ENCODE measurements at places on chromosomes 2 and 18.

GRCh38 chr2:149152469-149152953 lies 114.0 kb downstream of the LYPD6B start:
- DNase-seq: no peak

- DNase-seq: no peak
Measured at GRCh38 chr2:84631047-84631446, 114.7 kb downstream of the DNAH6 start.

- no peak for DNase-seq
Measured at GRCh38 chr2:54428108-54428831, 27.9 kb upstream of the SPTBN1 start.

GRCh38 chr2:138742441-138743057 lies 37.6 kb downstream of the NXPH2 start:
- no peak for DNase-seq

- DNase-seq: peak; percentile 64
Measured at GRCh38 chr18:48161191-48161910, 230.9 kb upstream of the SMAD2 start.

- DNase-seq: no peak
Measured at GRCh38 chr2:10688921-10689807, 611 bp downstream of the NOL10 start.

- DNase-seq: no peak
Measured at GRCh38 chr2:46335391-46336282, 38.4 kb downstream of the EPAS1 start.

DNA sequence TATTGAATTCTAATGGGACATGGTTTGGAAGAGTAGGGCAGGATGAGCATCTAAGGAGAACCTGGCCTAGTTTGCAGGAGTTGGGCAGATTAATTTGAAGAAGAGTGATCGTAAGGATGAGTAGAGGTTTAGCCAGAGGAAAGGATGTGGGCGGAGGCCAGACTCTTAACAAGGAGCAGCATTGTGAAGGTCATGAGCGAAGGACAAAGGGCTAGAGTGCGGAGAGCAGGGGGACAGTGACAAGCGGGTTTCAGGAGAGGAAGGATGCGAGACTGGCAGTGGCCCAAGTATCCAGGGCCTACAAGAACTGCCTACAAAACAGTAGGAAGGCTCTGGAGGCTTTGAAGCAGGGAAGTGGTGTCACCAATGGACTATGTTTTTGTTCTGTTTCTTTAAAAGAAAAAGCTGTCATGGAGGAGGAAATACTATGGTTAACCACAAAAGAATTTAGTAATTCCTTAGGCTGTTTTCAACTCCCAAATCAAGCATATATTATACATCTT lies 20.1 kb downstream of the SLC66A3 start:
- no peak for DNase-seq

DNA sequence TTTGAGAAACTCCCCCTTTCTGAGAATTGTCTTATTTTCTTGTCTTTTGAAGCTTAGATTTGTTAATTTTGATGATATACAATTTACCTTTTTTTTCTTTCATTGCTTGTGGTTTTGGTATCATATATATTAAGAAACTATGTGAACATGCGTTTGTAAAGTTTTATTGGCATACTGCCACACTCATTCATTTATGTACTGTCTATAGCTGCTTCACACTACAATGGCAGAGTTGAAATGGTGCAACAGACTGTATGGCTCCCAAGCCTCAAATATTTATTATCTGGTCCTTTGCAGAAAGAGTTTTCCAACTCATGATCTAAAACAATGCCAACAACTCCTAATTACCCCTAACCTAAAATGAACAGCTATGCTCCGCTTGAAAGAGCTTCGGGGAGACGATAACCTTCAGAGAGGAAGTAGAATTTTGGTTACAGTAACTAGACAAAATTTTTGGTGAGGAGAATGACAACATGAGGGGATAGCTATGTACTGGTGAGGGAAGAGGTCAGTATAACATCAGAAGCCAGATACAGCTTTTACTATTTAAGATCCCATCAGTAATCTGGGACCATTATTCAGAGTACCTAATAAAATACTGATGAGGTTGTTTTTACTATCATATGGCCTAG lies 16.1 kb downstream of the PPP3R1 start:
- no peak for DNase-seq

DNA sequence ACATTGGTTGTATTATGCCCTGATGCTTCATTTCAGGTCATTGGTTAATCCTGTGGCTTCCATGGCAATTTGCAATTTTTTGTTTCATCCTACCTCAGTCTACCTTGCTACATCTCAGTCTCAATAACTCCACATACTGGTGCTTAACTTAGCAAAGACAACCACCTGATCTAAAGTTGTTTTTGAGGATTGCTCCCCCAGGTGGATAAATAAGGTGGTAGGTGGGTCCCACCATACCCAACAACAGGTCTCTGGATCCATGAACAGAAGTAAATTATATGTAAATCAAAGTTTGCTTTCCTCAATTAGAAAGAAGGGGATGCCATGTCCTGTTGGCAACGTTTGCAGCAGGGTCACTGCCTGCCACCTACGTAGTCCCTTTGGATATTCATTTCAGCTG lies 7.0 kb downstream of the XIRP2 start:
- no peak for DNase-seq

- DNase-seq: peak; percentile 21
Measured at GRCh38 chr2:129923265-129924091, 56.0 kb upstream of the RAB6C start.

GRCh38 chr18:78773303-78773755 lies 206.3 kb upstream of the SALL3 start:
- DNase-seq: no peak

GRCh38 chr2:191169456-191170300 lies 18.9 kb upstream of the STAT4 start:
- DNase-seq: no peak

DNA sequence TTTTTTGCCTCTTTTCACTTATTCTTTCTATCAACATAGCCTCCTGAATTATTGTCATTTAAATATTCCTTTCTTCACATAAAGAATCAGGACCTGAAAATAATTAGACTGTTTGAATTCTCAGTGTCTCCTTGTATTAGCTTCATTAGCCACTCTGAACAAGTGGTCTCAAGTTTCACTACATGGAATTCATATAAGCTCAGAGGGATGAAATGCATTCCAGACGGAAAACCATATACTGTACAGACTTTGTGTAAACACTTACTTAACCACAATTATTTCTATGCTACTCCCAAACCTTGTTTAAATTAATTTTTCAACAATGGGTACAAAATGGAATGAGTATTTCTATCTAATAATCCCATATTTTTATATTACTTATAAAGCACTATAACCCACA lies 53.4 kb downstream of the CHN1 start:
- no peak for DNase-seq

DNA sequence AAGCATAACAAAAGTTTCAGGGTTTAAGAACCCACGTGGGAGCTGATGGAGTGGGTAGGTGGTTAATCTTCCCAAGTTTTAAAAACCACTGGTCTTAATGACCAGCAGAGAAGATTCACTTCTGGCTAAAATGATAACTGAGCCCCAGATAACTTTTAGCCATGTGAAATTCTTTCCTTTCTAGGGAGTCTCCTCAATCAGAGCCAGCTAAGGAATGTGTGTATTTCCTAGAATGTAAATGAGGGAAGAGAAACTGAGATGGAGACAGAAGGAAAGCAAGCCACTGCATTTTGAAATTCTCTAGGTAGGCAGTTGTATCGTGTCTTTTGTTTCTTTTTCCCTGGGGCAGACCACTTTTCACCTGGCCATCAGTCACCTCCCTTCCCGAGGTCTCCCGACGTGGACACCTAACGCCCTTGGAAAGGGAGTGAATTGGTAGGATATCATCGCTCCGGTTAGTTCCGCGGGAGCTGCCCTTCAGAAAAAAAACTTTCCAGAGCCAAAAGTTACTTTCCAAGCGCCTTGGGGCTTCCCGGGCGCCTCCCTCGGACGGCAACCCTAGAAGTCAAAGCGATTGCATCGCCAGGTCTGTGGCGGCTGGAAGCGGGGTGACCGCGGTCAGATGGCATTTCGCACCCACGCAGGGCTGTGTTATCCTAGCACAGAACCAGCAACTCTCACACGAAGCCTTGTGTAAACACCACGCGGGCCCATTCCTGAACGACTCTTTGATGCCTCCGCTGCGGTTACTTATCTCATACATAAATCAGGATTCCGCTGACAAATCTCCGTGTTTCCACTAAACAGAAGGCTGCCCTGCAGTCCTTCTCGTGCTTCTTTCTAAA lies 1.3 kb downstream of the COLEC12 start:
- no peak for DNase-seq

GRCh38 chr2:104476075-104476474 lies 377.8 kb upstream of the POU3F3 start:
- no peak for DNase-seq

DNA sequence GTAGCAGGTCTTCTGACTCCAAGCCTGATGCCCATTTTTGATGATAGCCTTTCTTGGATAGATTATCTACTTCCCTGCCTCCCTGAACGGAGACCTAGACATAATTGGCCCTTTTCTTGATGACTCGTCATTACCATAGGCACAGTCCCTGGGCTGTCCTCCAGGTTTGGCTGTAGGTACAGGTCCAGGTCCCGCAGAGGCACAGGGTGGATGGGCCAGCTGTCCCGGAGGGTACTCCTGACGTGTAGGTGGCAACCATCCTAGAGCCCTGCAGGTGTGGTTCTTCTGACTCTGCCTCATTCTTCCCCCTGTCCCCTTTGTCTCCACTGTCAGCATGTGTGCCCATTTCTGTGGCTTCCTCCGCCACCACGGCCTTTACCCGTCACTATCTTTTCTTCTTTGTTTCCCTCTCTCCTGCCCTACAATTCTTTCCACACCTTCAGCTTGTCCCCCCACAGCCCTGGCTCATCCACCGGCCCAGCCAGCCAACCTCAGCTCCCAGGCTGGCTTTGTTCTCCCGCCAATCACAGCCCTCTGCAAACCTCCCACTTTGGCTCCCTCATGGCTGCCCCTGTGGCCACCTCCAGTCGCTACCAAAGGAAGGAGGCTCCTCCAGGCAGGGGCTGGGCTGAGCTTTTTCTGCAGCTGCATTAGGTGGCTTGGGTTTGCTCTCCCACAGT lies 102.8 kb downstream of the SMAD7 start:
- DNase-seq: no peak

DNA sequence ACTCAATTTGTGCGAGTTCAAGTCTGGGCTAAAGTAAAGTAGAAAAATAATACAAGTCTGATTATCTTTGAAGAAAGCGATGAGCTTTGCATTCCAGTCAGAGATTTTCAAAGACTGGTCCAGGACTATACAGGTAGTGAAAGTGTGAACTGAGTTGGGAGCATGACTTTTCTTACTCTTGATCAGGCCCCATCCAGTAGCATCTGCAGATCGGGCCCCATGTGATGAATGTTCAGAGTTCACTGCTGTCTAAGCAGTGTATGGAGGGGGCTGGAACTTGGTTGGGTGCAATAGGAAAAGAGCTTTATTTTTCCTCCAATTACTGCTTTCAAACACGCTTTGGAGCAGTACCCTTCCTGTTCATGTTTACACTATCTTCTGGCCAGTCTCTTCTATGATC lies 747.4 kb upstream of the ID2 start:
- no peak for DNase-seq

- no peak for DNase-seq
Measured at GRCh38 chr2:137220438-137220993, 455.2 kb downstream of the THSD7B start.

DNA sequence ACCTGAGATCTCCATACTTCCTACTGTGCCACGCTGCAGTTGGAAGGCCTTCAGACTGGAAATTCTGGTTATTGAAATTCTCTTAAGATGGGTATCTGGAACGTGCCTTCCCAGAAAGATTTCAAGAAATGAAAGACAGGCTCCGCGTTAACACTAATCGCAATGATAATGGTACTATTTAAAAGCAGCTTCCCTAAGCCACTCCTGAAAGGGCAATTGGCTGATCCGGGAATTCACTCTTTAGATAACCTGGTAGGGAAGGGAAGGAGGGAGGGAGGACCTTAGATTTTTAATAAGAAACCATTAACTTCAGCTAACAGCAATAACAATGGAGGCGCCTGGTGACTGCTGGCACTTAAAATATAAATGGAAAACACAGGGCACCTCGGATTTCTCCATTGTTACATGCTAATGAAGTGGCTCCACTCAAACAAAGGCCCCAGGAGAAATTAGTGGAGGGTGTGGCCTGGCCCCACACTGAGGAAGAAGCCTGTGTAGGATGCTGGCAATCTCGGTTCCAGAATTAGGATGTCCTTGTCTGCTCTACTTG lies 22.5 kb upstream of the MTA3 start:
- no peak for DNase-seq

- DNase-seq: no peak
Measured at GRCh38 chr2:74690571-74690970, 36.5 kb downstream of the SEMA4F start.

GRCh38 chr18:59881728-59882656 lies 17.8 kb upstream of the PMAIP1 start:
- DNase-seq: peak; percentile 43

GRCh38 chr2:36469710-36470109 lies 114.1 kb downstream of the CRIM1 start:
- no peak for DNase-seq

DNA sequence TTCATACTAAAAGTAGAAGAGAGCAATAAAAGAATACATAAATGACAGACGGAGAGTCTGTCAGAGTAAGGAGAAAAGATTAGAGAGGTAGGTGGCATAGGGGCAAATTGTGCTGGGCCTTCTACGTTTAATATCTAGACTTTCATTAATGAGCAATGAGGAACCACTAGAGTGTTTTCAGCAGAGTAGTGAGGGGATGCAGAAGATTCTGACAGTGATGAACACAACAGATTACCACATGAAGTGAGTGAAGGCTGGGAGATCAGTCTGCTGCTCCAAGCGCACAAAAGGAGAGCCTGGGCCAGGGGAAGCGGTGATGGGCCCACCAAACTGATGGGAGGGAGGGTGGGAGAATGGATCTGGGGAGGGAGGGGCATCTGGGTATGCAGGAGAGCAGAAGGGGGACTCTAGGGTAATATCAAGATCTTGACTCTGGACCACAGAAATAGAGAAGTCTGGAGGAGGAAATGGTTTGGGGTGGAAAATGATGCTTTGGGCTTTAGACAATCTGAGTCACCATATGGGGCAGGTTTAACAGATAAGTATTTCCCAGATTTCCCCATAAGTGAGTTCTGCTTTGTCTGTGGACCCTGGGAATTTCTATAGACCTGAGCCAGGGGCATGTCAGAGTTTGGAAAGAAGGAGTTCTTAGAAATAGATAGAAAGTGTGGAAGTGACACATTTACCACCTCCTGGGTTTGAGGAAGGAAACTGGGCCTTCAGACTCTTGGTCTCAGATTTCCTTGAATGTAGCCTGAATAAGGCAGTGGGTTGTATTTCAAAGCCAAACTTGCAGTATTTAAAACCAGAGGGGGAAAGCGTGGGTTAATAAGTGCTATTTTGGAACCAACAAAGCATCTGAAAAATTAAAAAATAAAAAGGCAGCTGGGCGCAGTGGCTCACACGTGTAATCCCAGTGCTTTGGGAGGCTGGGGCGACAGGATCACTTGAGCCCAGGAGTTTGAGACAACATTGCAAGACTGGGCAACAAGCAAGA lies 15.0 kb upstream of the IL1A start:
- DNase-seq: no peak

- DNase-seq: no peak
Measured at GRCh38 chr2:204042401-204042800, 105.8 kb downstream of the ICOS start.

GRCh38 chr18:77777163-77777562 lies 527.5 kb downstream of the GALR1 start:
- no peak for DNase-seq

Measured in activated naive CD8-positive, alpha-beta T cell treated with anti-CD3 and anti-CD28 coated beads for 36 hours (primary cell).